ENCODE measurements at places on chromosomes 5 and 9.

DNA sequence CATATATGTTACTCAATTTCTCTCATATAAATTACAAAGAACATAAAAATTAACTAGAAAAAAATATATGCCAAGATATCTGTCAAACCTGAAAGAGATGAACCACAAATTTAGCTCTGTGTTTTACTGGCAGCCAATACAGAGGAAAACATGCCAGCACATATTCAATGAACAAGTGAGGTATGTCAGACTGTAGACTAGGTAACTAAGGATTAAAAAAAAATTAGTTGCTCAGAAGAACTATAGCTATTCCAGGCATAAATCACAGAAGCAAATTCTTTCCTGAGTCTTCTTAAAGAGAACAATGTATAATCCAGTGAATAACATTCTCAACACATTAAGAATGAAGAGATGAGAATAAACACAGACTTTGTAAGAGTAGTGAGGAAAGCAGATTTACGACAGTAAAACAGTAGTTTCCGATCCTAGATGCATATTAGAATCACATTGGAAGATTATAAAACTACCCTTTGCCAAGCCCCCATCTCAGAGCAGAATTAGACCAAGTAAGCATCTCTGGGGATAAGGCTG lies 20.6 kb upstream of the CAAP1 start:
- no peak for DNase-seq

DNA sequence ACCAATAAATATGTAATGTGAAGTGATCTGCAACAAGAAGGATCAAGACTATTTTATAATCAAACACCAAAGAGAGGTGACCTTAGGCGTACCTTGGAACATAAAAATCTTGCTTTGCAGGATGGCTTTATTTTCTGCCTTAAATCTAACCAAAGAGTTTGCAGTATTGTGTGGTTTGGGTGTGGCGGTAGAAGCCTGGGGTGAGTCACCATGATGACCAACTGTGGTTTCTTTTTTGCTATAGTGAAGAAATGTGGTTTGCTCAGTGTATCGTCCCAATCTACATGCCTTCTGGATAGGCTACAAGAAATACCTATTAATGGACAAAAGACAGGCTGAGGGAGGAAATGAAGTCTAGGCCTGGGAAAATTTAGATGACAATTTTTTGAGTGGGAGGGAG lies 5.1 kb upstream of the CAST start:
- peak; percentile 94 for DNase-seq

- DNase-seq = no peak
Measured at GRCh38 chr9:100605405-100605804, 27.5 kb downstream of the CAVIN4 start.

DNA sequence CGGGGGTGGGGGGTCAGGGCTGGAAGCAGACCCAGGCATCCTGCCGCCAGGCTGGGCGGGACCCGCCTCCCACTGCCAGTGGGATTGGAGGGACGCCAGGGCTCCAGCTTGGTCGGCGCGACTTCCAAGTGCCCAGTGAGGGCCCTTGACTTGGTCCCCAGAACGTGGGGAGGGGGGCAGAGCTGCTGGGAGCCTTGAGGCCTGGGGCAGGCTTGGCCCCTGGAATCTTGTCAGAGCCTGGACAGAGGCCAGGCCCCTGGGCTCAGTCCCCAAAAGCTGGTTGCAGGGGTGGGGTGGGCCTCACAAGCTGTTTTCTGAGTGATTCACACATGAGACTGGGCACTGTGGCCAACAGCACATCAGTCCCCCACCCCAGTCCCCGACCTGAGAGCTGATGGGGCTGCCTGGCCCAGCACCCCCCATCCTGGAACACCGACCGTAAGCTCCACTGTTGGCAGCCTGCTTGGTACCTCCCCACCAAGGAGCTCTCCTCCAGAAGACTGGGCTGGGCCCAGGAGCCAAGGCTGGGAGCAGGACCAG lies 526 bp downstream of the CLIC3 start:
- DNase-seq = peak; percentile 39

DNA sequence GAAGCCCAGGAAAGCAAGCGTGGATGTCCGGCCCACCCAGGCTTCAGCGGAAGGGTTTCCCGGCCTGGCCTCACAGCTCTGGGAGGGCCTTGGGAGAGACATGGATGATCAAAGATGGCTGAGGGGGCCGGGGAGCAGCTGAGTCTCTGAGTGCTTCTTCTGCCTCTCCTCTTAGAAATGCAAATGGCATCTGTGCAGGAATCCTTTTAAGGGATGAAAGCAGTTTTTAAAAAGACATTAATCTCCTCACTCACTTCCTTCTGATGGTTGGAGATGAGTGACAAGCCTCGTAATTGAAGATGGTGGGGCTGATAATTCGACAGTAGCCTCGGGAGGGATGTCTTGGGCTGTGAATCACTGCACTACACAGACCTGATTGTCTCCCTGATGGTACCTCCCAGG lies 24.3 kb upstream of the PITX1 start:
- DNase-seq = no peak

- peak; percentile 5 for DNase-seq
Measured at GRCh38 chr5:81363093-81363871, 30.7 kb downstream of the ACOT12 start.

GRCh38 chr5:58491216-58491892 lies at the start of gene GAPT:
Gene GAPT (plus strand): TSS chr5:58491435. CDS start chr5:58494537, 3,102 bp downstream.
- no peak for DNase-seq
